Islet precursor cell (in vitro differentiated cells): ENCODE measurements at places on chromosomes 13 and 19.

DNA sequence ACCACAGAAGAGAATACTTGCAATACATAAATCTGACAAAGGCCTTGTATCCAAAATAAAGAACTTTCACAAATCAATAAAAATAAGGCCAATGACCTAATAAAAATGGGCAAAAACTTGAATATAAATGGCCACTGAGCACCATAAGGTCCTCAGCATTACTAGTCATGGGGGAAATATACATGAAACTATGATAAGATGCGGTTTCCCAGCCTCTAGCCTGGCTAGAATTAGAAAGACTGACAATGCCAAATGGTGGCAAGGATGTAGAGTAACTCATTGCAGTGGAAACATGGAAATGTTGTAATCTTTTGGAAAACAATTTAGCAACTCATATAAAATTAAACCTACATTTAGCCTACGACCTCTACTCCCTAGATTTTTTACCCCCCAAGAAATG, 227.1 kb downstream of the GGACT start:
- no peak for DNase-seq

- no peak for DNase-seq
Measured at GRCh38 chr19:50319156-50319555, 10.0 kb downstream of the KCNC3 start.

DNA sequence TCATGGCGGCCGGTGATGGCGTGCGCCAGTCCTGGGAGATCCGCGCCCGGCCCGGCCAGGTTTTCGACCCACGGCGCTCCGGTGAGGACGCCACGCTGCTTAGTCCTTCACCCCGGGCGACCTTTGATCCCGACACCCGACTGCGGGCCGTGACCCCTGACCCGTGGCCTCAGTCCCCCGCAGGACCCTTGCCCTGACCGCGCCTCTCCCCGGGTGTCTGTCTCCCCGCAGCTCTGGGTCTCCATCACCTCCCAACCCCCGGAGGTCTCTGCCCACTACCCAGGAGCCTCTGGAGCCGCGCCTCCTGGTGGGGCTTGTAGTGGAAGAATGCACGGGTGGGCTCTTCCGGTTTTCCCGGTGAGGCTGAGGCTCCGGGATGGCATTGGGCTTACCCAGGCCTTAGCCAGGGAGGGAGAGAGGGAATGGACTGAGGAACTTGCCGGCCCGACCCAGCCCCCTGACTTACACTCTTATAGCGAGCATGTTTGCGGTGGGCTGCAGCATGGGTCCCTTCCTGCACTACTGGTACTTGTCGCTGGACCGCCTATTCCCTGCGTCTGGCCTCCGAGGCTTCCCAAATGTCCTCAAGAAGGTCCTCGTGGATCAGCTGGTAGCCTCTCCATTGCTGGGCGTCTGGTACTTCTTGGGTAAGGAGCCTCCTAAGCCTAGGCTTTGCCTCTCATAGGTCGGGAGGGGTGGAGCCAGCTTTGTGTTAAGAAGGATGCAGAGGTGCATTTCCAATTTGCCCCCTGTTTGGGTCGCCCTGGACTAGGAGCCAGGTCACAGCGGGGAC, 566 bp downstream of the MPV17L2 start:
- DNase-seq = peak; percentile 60

GRCh38 chr19:7982651-7983099, 22.8 kb downstream of the ELAVL1 start:
- no peak for DNase-seq

DNA sequence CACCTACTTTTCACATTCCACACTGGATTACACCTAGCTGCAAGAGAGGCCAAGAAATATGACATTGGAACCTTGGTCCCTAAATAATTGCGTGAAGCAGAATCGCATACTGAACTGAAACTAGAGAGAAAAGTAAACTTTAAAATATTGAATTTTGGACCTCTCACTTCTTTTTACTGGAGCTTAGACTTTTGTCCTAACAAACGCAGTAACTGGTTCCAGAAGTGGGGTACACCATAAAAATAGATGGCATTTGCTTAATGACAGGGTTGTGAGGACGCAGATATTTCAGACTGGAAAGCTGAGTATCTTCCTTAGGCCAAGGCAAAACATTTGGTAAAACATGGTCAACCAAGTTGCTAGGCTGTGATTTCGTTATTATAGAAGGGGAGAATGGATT, 19.2 kb upstream of the TPM4 start:
- no peak for DNase-seq

- no peak for DNase-seq
Measured at GRCh38 chr13:43297967-43298678, 274.7 kb downstream of the DNAJC15 start.

DNA sequence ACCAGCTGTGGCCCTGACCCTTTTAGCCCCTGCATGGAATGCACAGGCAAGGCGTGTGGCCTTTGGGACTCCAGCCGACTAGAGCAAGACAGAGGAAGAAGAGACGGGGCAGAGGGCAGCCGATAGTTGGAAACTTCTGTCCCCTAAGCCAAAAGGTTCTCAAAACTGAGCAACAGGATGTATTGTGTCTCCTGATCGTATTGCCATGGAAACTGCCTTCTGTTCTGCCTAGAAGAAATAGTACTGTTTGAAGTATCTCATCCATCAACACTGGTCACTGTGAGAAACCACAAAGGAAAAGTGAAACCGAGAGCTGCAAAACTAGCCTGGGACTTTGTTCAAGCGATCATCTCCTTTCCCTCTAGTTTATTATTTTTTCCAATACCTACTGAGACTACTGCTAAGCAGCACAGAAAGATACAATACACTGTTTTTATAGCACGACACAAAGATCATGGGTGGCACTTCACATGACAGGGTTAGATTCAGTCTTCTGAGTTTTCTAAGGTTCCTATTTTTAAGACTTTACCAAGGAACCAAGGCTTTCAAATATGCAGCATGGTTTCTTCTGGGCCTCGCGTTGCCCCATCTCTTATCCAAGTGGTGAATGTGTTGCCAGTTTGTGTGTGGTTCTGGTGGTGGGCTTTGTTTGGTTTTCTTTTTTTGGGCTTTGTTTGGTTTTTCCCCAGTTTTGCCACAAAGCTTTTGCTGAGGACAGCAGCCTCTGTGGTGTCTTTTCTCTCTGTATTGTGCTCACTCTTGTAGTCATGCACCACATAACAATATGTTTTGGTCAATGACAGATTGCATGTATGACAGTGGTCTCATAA, 49.3 kb upstream of the GPR183 start:
- no peak for DNase-seq

- no peak for DNase-seq
Measured at GRCh38 chr13:95862408-95862807, 185.5 kb downstream of the DNAJC3 start.

GRCh38 chr13:66405908-66406802, 824.0 kb downstream of the PCDH9 start:
- no peak for DNase-seq

DNA sequence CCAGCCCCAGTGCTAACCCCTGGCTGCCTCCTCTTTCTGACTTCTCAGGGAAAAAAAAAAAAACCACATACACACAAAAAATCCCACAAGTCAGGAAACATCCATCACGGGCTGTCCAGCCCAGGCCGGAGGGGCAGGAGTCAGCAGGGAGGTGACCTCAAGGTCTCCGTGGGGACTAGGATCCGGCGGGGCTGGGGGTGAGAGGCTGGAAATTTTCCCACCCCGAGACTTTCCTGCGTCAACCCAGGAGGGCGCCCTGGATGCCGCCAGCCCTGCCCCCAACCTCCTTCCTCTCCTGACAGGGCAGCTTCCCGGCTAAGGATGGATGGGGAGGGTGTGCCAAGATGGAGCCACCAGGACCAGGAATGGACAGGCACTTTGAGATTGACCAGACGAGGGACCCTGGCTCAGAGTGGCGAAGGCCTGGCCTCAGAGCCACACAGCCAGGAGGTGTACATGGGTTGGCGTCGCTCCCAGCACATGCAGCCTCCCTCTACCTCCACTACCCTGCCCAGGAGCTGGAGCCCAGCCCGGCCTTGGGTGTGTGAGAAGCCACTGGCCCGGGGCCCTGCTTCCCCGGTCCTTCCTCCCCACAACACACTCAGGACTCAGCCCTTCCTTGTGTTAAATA, 33.3 kb downstream of the BLOC1S3 start:
- DNase-seq = no peak

GRCh38 chr13:110925023-110925612, 10.2 kb upstream of the ANKRD10 start:
- DNase-seq = no peak

DNA sequence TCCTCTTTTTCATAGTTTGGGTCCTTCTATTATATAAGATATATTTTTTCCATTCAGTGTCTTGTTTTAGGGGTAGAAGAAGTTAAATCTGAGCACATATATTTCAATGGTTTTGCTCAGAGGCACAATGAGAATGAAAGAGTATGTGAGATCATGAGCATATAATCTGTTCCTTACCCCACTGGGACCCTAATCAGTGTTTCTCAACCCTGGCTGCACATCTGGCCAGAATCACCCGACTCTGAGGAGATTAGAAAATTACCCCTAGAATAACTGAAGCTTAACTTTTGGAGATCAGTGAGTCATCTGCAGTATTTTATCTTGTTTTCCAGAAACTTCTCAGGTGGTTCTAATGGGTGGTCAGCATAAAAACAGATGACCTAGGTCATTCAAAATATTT, 782 bp downstream of the CYSLTR2 start:
- DNase-seq = no peak

GRCh38 chr13:107111248-107111647, 543.3 kb upstream of the ARGLU1 start:
- no peak for DNase-seq

DNA sequence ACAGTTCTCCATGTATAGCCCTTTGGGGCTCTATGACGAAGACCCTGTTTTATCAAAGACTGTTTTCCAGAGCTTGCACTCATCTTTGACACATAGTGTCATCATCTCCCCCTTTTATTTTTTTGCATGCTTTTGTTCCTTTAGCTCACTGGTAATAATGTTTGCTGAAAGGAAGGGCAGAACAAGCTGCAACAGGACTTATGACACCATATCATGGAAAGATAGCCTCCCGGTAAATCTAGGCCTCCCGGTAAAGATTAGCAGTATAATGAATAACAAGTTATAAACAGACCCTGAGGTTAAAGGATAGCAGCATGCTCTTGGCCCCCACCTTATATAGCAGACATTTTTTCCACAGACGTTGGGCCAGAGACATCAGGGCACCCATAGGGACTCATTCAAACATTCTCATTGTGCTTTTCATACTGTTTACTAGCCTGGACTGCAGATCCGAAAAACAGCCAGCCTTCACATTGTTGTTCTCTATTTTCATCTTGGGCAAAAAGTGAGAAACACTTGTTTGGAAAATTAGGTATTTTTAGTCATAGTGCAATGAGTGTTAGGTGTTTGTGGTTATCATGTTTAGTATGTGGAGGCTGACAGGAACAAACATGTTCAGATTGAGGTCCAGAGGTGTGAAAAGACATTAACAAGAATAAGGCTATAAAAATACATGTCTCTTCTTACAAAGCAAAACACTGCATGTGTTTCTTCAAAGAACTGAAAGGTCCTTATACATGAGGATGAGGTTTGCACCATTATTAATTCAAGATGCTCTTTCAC, 136.9 kb upstream of the SPRY2 start:
- no peak for DNase-seq

- DNase-seq = peak; percentile 90
Measured at GRCh38 chr19:38264486-38265212, at the start of gene SPINT2. TSS of gene SPINT2 (plus strand) at chr19:38264573. CDS start at chr19:38264893, 320 bp downstream.

DNA sequence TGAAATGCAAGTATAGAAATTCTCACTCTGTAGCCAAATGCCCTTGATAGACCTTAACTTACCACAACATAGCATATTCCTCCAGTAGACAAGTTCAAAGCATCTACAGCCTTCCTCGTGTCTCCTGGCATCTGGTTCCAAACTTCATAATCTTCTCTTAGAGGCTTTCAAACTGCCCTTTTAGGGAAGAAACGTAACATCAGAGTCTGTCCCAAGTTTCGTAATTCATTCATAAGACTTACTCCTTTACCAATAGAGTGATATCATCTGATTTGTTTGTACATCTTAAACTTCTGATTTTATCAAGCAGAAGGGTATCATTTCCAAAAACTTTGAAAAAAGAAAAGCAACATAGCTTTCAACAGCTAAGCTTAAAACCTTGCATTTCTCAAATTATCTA, 137.4 kb downstream of the SPRY2 start:
- DNase-seq = no peak

DNA sequence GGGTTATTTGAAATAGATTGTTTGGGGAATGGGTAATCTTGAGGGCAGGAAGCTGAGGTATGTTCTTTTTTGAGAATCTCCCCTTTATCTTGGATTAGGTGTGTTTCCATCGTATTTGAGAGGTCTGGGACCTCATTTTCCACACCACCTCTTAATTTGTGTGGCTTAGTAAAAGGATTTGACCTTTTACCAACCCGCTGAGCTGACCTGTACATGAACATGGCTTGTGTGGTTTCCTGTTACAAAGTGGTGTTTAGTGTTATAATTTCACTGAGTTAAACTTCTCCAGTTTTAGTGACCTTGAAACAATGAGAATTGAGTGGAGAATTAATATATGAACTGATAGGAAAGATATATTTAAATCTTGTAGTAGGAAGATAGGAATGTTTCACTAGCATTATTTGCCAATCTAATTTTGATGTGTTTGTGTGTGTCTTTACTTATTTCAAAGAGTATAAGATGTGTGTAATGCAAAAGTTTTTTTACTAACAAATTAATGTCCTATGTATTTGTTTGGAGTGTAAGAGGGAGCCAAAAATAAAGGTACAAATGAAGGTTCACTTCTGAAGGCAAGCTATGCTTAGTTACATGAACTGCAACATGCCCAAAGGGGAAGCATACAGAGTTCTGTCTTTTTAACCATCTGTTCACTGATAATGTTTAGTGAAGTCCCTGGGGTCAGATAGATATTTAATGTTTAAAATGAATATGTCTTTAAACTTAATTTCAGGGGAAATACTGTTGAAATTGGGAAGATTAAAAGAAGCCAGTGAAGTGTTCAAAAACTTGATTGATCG, 17.1 kb downstream of the NAA16 start:
- DNase-seq = no peak
